ENCODE measurements at places on chromosomes 3 and 15.

DNA sequence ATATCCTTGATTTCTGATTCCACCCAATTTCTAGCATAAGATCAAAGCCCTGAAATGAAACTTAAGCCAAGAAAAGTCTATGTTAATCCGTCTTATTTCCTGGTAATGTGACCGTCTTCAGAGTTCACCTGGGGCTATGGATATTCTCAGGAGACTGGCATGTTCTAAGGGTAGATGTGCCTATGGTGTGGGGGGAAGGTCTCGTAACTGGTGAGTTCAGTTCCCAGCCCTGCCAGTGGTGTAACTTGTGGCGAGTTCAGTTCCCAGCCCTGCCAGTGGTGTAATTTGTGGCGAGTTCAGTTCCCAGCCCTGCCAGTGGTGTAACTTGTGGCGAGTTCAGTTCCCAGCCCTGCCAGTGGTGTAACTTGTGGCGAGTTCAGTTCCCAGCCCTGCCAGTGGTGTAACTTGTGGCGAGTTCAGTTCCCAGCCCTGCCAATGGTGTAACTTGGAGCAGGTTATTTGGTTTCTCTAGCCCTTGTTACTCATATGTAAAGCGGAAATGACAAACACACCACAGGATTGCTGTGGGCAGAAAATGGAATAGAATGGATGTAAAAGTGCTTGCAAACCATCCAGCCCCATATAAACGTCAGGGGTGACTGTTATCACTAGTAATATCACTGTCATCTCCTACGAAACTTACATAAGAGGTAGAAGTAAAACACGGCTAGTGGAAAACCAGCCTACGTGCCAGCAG is 30.4 kb downstream of the SLC51A start:
- DNase-seq, result no peak

DNA sequence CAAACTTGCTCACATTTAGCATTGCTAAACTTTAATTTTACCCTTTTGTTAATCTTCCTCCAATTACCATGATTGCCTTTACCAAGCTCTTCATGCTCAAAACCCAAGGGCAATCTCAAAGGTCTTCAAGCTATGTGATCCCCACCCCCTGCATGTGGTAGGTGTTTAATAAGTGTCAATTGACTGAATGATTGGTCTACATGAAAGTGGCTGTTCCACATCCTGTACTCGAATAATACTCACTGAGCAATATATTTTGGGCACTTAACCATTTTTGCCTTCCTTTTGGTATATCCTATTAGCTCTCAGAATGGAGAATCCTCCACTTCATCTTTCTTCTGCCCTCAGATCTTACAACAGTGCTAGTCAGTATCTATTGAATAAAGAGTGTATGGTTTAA is 17.1 kb downstream of the RBMS3 start:
- DNase-seq, result no peak

GRCh38 chr3:134291319-134292254 is 40.9 kb upstream of the RYK start:
- DNase-seq, result no peak

GRCh38 chr3:112437146-112438022 is 61.9 kb downstream of the BTLA start:
- DNase-seq, result no peak

- DNase-seq, result no peak
Observed at GRCh38 chr3:71784201-71784913, 591 bp downstream of the PROK2 start.

DNA sequence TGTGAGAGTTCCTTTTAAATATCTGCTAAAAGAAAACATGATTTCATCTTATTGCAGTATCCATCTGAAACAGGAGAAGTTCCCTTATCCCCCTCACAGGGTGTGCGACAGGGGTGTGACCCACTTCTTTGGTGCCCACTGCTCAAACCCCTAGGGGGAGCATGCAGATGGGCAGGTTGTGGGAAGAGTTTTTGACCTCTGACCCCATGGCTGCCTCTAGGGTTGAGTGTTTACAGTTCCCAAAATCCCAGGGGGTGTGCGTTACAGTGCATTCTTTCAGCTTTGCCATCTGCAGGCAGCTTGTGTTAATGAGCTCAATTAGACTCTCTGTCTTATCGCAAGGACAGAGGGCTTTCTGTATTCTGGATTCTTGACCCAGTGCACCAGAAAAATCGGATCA is 443.2 kb upstream of the FRG2C start:
- no peak for DNase-seq

DNA sequence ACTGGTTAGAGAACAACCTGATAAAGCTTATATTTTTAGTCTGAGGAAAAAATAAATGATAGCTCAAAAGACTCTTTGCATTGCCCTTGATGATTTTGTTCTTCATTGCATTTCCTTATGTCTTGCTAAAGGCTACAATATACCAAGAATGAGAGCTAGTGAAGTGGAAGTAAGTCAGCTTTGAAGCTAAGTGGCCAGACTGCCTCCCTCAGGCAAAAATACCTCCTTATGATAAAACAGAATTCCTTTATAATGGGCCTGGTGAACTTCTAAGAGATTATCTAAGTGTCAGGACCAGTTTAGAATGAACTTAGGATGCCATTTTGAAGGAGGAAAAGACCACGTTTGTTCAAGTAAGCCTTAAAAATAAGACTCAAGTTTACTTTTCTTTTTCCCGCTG is 678.4 kb downstream of the ROBO2 start:
- DNase-seq, result no peak

GRCh38 chr15:52276256-52276770 is 19.3 kb downstream of the MYO5C start:
- no peak for DNase-seq

GRCh38 chr3:94345101-94345500 is 282.2 kb downstream of the NSUN3 start:
- no peak for DNase-seq

DNA sequence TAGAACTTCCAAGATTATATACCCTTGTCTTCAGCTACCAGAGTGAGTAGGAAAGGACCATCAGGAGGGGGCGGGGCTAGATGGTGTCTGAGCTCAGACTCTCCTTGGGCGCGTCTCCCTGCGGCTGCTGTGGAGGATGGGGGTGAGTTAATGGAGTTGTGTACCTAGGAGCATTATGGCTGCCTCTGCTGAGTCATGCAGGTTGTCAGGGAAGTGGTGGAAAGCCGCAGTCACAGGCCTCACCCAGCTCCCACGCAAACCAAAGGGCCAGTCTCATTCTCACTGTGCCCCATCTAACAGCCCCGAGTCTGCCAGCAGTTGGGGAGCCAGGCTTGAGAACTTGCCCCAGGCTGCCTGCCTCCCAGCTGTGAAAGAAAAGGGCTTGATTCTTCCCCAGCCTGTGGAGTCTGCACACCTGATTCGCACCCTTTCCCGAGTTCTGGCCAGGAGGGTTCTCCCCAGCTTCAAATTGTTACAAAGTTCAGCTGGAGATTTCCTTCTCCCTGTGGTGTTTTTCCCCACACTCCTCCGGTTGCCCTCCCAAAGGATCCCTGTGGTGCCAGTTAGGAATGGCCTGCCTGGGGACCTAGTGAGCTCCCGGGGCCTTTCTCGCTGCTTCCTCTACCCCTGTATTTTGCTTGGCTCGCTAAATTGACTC is 143.3 kb downstream of the HCN4 start:
- no peak for DNase-seq

GRCh38 chr3:55161231-55161630 is 233.4 kb upstream of the LRTM1 start:
- no peak for DNase-seq

GRCh38 chr15:70478251-70478990 is 284.9 kb downstream of the UACA start:
- DNase-seq, result no peak

- no peak for DNase-seq
Observed at GRCh38 chr15:96586901-96587300, 256.4 kb downstream of the NR2F2 start.

GRCh38 chr15:53757906-53758305 is 1.6 kb downstream of the WDR72 start:
- no peak for DNase-seq

- no peak for DNase-seq
Observed at GRCh38 chr3:29758434-29759322, 477.8 kb downstream of the RBMS3 start.

DNA sequence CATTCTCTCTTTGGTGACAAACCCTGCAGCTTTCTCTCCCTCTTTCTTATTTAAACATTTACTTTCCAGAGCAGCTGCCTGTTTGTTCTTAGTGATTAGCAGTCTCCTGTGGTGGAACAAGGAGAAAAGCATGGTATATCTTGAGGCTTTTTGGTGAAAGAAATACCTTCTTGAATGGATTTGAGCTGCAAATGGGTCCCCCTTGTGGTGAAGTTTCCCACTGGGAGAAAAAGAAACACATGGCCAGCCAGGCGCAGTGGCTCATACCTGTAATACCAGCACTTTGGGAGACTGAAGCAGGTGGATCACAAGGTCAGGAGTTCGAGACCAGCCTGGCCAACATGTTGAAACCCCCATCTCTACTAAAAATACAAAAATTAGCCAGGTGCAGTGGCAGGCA is 48.3 kb upstream of the ACP3 start:
- DNase-seq, result no peak

DNA sequence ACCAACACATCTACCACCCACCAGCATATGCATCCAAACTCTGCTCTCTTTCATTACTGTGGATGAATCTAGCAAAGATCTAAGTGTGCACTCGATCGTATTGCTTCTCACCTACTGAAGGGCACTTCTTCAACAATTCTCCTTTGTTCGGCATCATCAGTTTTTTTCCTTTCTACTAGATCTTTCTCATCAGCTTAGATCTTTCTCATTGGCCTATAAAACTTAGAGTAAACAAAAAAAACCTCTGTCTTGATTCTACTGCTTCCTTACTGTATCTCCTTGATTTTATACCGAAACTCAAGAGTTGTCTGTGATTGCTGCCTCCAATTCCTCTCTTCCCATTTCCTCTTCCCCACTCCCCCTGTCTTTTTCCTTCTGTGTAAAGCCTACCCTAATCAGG is 36.1 kb upstream of the TIPARP start:
- DNase-seq, result no peak

GRCh38 chr15:78070049-78070700 is 7.3 kb downstream of the TBC1D2B start:
- DNase-seq, result no peak

GRCh38 chr3:177150970-177151627 is 46.2 kb downstream of the TBL1XR1 start:
- DNase-seq, result no peak

DNA sequence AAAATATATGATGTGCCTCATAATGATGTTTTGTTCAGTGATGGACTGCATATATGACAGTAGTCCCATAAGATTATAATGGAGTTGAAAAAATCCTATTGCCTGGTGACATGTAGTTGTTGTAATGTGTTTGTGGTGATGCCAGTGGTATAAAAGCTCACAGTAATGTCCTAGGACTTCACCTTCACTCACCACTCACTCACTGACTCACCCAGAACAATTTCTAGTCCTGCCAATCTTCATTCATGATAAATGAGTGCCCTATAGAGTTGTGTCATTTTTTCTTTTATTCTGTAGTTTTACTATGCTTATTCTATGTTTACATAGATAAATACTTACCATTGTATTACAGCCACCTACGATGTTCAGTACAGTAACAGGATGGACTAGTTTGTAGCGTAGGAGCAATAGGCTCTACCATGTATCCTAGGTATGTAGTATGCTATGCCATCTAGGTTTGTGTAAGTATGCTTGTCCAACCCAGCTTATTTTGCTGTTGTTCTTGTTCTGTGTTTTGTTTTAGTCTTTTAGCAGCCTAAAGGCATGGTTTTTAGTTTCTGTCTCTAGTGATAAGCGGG is 88.5 kb upstream of the LRRFIP2 start:
- no peak for DNase-seq

DNA sequence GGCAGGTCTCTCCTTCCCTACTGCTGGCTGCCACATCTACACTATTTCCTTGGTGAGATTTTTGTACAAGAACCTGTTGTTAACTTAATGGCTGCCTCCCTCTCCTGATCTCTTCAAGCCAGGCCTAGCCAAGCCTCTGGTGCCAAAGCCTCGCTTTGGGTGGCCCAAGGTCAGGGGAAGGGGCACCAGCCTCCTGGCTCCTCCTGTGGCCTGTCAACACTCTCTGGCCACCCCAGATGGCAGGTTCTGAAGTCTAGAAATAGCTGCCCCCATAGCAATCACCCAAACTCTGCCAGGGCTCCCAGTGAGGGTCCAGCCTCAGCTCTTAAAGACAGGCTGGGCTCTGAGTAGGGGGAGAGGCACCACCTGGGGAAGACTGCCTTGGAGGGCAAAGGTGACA is 5.0 kb downstream of the IFRD2 start:
- no peak for DNase-seq

GRCh38 chr3:32839714-32840085 is 21.9 kb downstream of the TRIM71 start:
- no peak for DNase-seq

DNA sequence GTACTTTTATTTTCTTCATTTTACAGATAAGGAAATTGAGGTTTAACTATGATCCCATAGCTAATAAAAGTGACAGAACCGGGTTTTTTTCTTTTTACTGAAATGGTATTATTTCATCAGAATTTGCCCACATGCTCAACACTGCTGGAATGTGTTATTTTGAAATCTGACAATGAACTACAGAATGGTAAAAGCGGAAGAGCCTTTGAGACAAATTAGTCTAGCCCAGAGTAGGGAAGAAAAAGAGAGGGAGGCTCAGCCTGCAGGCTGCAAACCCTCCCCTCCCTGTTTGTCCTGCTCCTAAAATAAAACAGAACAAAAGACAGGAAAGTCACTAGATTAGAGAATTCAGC is 100.3 kb upstream of the LIPC start:
- DNase-seq, result no peak

DNA sequence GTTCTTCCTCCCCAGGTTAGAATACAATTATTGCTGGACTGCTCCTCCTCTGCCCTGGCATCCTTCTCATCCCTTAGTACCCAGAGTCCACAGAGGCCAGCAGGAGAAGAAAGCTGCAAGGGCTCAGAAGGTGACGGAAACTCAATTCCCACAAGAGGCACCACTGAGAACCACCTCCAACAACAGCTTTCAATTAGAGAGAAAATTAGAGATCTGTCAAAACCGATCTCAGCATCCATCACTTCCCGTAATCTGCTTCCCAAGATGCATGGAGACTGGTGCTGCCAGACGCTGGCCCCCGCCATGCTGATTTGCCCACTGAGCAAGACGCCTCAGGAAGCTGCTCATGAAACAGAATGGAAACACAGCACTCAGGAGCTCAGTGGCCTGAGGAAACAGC is 135.0 kb upstream of the PRICKLE2 start:
- DNase-seq, result no peak

- DNase-seq, result no peak
Observed at GRCh38 chr15:50135031-50135551, 16.1 kb upstream of the ATP8B4 start.

DNA sequence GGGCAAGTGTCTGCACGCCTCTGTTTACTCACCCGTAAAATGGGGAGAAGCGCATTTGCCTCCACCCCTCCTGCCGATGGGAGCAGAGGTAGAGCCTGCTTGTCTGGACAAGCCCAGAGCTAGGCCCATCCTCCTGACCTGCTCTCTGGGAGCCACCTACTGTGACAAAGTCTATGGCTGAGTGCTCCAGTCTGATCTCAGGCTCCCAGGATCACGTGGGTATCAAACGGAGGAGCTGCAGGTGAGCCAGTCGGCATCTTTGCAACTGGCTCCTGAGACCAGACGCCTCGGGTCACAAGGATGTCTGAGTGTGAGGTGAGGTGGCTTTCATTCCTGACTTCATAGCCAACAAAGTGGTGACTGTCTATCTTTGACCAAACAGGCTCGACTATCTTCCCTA is 2.1 kb upstream of the ALDH1A3 start:
- no peak for DNase-seq

- DNase-seq, result no peak
Observed at GRCh38 chr15:55652359-55652758, 64.2 kb upstream of the PYGO1 start.
